ENCODE measurements at places on chromosomes 2 and 18. TPM values are rescaled to one million over a fixed set of nuclear protein-coding genes. Genes with fewer than 3 reads are reported as not detected.

GRCh38 chr2:88724643-88725332 is 33.3 kb downstream of the RPIA start:
- H3K4me3 ChIP-seq: no peak overlapping the region
- no peak overlapping the region for H3K27ac ChIP-seq
- no peaks in the 10 kb centered on the region for H3K27me3 ChIP-seq
- H3K36me3 ChIP-seq: peaks cover 20% of the 10 kb centered on the region

The ABCG5 gene
- not detected for total RNA-seq

DNA sequence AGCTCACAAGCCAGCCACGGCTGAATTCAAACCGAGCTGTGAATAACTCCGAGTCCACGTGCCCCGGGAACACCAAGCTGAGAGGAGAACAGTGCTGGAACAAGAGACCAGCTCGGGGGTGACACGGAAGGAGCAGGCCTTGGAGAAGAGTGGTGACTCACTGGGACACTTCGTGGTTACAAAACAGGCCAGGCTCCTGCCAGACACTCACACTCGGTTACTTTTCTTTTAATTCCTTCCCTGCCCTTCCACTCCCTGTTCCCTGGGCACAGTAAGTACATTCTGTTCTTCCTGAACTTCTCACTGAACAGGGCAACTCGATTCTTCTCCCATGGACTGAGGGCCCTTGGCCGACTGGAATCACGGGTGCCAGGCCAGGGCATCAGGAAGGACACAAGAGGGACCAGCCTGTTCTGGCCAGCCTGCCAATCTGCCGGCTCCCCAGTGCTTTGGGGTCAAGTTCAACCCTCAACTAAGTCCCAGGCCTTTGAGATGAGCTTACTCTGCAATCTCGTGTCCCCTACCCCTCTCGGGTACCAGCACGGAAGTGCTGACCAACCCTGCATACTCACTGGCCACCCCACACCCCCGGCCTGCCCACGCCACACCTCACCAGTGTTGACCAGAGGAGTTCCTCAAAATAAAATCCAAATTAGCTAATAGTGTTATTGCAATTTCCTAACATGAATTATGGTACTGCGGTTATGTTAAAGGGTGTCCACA is 87.5 kb downstream of the TFCP2L1 start:
- H3K27me3 ChIP-seq: peaks cover 2% of the 10 kb centered on the region
- H3K27ac ChIP-seq: no peak overlapping the region
- DNase-seq: no peak
- H3K4me1 ChIP-seq: no peaks in the 10 kb centered on the region
- no peaks in the 10 kb centered on the region for H3K36me3 ChIP-seq

The SLC30A3 gene
- 3.1 TPM for total RNA-seq

DNA sequence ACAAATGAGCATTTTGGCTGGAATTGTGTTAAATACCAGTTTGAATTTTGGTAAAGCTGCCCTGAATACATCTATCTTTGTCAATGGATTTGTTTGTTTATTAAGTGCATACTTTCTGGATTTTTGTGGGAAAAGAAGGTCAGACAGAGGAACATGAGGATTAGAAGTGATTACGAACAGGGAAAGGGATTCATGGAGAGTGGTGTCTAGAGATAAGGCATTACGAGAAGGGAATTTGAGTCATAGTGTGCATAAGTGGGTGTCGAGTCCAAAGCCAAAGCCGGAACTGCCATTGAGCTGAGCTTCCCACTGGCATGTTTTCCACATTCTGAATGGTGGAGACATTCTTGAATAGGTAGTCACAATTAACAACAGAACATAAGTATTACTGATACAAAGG is 68.9 kb upstream of the EFEMP1 start:
- no peaks in the 10 kb centered on the region for H3K36me3 ChIP-seq
- H3K4me1 ChIP-seq: peaks cover 7% of the 10 kb centered on the region
- no peak overlapping the region for H3K27ac ChIP-seq
- H3K27me3 ChIP-seq: peaks cover 37% of the 10 kb centered on the region
- H3K4me3 ChIP-seq: no peak overlapping the region

GRCh38 chr18:21254576-21254975 is 12.5 kb downstream of the GREB1L start:
- H3K4me3 ChIP-seq: no peak overlapping the region
- peak overlapping the region; percentile 14 for H3K27ac ChIP-seq

The GPBAR1 gene
- 0.55 TPM for total RNA-seq

- no peak overlapping the region for H3K27ac ChIP-seq
- H3K4me1 ChIP-seq: peaks cover 36% of the 10 kb centered on the region
- H3K36me3 ChIP-seq: no peaks in the 10 kb centered on the region
Observed at GRCh38 chr2:62303788-62304187, 107.9 kb downstream of the B3GNT2 start.

- H3K27me3 ChIP-seq: no peaks in the 10 kb centered on the region
- H3K4me1 ChIP-seq: peaks cover 2% of the 10 kb centered on the region
- no peak for DNase-seq
- no peak overlapping the region for H3K27ac ChIP-seq
- H3K4me3 ChIP-seq: no peak overlapping the region
Observed at GRCh38 chr2:128420131-128420530, 101.5 kb upstream of the HS6ST1 start.

DNA sequence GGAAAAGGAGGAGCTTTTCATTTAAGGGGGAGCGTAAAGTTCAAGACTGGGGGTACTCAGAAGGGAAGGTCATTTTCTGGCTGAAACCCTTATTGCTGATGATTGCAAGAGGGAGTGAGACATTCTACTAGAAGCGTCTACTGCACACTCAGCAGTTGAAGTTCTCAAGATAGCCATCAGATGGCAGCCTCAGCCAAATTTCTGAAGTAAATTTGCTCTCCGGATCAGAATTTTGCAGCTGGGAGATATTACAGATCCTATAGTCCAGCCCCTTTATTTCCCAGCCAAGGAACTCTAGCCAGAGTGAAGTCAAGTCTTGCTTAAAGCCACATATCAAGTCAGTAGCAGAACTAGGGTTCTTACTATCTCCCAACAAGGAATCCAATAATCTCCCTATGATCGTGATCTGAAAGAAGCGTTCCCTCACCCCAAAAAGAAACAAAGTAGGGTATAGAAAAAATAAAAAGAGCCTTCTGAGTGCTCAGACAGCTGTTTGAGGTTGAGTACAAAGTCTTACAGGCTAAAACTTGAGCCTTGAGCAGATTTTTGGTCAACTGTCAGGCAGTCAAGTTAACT is 24.0 kb downstream of the RAX start:
- H3K27ac ChIP-seq: no peak overlapping the region
- H3K4me1 ChIP-seq: no peaks in the 10 kb centered on the region
- no peaks in the 10 kb centered on the region for H3K36me3 ChIP-seq
- peak; percentile 59 for DNase-seq
- H3K27me3 ChIP-seq: peaks cover 88% of the 10 kb centered on the region

The PSTPIP2 gene
- 10.6 TPM for total RNA-seq

GRCh38 chr2:9205486-9205885 is 1.1 kb upstream of the ASAP2 start:
- H3K4me3 ChIP-seq: peak overlapping the region; percentile 67
- DNase-seq: no peak
- peaks cover 1% of the 10 kb centered on the region for H3K36me3 ChIP-seq

The KHK gene
- 3.3 TPM for total RNA-seq

The LRPPRC gene
- 105 TPM for total RNA-seq

The ZAP70 gene
- 3.1 TPM for total RNA-seq

GRCh38 chr2:195411219-195411687 is 245.8 kb upstream of the SLC39A10 start:
- H3K4me3 ChIP-seq: no peak overlapping the region
- H3K27me3 ChIP-seq: no peaks in the 10 kb centered on the region
- H3K4me1 ChIP-seq: peaks cover 7% of the 10 kb centered on the region
- H3K27ac ChIP-seq: no peak overlapping the region
- no peak for DNase-seq
